ENCODE measurements at places on chromosomes 16 and 17.

- no peak for DNase-seq
These were observed 203.3 kb upstream of the TBX2 start for GRCh38 chr17:61196302-61196704.

- DNase-seq, result no peak
These were observed 294.6 kb downstream of the TMEM114 start for GRCh38 chr16:8295513-8296237.

GRCh38 chr16:55954906-55955305, 79.7 kb upstream of the CES5A start:
- DNase-seq, result no peak

DNA sequence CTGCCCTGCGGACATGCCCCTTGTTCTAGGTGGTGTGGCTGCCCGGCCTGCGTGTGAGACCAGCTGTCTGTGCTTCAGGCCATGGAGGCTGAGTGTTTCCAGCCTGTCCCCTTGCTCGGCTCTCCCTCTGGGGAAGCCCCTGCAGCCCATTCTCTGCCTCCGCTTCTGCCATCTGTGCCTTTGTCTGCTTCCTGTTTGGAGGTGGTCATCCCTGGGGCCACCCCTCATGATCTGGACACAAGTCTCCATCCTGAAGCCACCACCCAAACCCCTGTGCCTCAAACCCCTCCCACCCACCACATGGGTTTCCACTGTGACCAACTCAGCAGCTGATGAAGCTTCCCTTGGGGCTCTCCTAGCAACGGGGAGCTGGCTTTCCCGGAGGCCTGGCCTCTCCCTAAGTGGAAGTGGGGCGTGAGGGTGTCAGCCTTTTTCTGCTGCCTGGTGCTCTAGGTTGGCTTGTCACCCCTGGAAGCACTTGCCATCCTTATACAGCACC, 184.9 kb downstream of the SEC14L1 start:
- no peak for DNase-seq

GRCh38 chr17:80313160-80313829, 52.6 kb downstream of the RNF213 start:
- DNase-seq, result no peak

DNA sequence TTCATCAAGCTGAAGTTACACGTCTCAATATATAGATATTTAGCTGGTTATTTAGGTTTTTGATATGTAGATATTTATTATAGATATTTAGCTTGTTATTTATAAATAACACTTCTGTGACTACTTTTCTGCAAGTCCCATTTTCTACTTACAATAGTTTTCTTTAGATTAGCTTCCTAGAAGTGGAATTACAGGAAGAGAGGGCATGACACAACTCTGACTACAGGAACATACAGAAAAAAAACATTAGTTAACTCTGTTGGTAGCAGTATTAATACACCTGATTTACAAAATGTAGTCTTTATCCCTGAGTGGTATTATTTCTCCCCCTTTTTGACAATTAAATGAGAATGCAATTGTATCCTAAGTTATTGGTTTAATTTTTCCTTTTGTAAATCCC, 21.2 kb upstream of the CCL1 start:
- DNase-seq, result no peak

DNA sequence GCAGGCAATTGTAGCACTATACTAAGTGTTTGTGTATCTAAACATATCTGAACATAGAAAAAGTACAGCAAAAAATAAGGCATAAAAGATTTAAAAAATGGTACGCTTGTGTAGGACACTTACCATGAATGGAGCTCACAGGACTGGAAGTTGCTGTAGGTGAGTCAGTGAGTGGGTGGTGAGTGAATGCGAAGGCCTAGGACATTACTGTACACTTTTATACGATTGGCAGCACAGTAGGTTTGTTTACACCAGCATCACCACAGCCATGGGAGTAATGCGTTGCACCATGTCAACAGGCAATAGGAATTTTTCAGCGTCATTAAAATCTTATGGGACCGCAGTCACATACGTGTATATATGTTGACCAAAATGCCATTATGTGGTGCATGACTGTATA, 45.6 kb downstream of the DNAH9 start:
- no peak for DNase-seq

- DNase-seq, result no peak
These were observed 221.4 kb downstream of the MAF start for GRCh38 chr16:79379095-79379494.

GRCh38 chr16:30401768-30402425, 5.5 kb upstream of the ZNF771 start:
- no peak for DNase-seq

GRCh38 chr16:4796982-4797804, 2.0 kb downstream of the SMIM22 start:
- DNase-seq, result no peak

DNA sequence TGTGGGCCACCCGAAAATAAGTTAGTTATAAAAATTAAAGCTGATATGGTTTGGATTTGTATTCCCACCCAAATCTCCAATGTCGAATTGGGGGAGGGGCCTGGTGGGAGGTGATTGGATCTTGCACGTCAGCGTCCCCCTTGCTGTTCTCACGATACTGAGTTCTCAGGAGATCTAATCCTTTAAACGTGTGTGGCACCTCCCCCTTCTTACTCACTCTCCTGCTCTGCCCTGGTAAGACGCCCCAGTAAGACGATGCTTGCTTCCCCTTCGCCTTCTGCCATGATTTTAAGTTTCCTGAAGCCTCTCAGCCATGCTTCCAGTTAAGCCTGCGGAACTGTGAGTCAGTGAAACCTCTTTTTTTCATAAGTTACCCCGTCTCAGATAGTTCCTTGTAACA, 35.4 kb downstream of the SYCE1L start:
- DNase-seq, result no peak

- DNase-seq, result no peak
These were observed 4.5 kb downstream of the KIF1C start for GRCh38 chr17:5002121-5002788.

DNA sequence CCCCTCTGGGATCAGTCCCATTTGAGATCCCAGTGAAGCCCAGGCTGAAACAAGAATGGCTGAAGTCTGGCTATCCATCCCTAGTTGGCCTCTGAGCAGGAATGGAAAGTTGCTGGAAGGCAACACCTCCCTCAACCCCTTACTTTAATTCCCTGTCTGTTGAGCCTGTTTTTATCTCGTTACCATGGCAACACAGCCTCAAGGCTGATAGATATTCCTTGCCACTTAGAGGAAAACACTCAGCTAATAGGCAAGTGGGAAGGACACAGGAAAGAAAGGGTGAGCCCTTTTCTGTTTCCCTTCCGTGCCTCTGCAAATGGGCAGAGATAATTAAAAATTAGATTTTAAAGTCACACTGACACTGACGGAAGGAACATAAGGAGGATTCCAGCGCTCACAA, 75.5 kb upstream of the CLEC3A start:
- DNase-seq, result no peak

DNA sequence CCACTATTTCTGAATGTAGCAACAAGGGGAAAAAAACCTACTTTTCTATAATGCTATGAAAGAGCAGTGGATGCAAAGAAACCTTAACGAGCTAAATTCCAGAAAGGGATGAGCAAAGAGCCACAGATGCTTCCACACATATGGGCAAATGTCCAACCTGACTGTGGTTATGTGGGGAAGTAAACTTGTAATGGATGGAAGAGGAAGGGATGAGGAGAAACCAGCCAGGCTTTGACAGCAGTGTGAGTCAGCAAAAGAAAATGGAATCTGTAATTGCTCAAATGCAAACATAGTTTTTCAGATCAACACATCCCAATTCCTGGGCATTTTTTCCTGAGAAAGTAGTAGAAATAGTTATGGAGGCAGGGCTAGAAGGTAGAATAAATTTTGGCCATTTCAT, 204.8 kb upstream of the CPHXL start:
- DNase-seq, result no peak

DNA sequence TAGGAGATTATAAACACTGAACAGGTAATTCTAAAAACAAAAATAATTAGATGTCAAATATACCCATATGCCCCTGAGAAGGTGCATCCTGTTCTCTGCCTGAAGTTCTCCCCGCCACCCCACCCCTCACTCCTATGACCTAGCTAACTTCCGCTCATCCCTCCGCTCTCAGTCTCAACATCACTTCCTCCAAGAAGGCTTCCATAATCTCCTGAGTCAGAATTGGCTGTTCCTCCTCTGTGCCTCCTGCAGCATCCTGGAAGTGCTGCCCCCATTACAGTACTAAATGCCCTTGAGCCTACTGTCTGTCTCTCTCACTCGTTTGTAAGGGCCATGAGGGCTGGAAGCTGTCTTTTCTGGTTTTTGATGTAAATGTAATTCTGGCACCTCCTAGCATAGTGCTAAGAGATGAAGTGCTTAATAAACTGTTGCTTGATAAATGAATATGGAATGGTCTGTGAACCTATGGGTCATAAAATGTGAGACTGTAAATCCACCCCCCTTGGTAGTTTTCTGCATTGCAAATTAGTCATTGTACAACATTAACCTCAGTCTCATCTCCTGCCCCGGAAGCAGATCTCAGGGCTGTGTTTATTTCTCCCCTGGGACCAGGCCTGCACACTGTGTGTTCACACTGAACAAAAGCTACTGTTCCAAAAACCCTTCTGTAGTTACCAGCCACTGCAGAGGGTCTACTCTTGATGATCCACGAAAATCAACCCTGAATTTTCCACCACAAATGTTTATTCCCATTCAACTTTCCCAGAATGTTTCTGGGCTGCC, 3.9 kb upstream of the MYO1D start:
- no peak for DNase-seq

DNA sequence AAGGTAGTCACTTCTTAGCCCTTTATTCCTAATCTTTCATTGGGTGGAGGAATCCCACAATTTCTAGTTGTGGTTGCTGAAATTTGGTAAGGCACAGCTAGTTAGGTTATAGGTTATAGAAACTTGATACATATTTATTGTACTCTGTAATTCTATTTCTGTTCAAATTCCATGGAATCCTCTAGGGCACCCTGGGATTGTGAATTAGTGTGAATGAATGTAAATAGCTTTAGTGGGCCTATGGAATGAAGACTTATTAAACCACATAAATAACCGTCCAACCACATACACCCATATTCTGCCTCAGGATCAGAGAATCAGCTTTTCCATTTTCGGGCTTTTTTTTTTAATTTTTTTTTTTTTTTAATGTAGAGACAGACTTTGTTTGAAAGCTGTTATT, 9.2 kb downstream of the TANC2 start:
- DNase-seq, result no peak

DNA sequence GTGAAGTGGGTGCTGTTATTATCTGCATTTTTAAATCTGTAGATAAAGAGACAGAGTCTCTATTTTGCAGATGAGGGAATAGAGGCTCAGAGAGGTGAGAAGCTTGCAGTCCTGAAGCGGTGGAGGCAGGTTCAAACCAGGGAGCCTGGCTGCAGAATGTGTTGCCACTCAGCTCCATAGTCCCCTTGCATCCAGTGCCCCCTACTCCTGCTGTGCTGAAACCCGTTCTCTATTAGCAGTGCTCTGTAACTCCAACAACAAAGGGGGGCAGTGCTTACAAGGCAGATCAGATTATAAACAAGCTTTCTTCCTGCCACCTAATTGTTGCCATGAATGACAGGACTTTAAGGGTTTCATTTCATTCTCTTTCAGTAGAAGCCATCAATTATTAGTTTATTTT, 118.1 kb upstream of the CACNG3 start:
- DNase-seq, result no peak

DNA sequence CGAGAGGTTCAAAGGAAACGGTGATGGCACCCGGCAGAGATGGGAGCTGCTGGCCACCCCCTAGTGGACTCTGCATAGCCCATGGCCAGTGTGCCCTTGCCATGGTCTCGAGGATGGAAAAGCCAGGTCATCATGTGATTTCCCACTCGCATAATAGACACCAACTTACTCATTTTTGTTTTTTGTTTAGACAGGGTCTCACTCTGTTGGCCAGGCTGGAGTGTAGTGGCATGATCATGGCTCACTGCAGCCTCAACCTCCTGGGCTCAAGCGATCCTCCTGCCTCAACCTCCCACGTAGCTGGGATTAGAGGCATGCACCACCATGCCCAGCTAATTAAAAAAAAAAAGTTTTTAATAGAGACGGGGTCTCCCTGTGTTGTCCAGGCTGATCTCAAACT, 27.6 kb downstream of the LDHD start:
- DNase-seq, result no peak

- DNase-seq, result no peak
These were observed 195.2 kb downstream of the RGS9 start for GRCh38 chr17:65332375-65332774.

- DNase-seq, result no peak
These were observed 47.5 kb downstream of the OR1D5 start for GRCh38 chr17:3015890-3016289.

DNA sequence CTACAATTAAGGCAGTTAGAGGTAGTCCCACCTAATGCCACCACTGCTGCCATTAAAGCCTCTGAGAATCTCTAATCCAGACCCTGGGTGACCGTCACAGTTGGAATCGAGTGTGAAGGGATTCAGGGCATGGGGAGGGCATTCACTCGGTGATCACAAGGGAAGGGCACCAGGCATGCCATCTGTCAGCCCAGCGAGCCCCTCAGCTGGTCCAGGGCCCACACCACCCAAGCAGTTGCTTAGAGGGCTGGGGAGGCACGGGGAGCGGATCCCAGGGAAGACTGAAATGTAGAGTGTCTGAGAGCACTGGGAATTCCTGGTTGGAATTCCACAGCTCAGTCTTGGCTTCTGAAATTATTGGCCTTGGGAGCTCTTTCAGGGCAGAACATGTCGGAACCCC, 294.6 kb downstream of the CPPED1 start:
- DNase-seq, result no peak

DNA sequence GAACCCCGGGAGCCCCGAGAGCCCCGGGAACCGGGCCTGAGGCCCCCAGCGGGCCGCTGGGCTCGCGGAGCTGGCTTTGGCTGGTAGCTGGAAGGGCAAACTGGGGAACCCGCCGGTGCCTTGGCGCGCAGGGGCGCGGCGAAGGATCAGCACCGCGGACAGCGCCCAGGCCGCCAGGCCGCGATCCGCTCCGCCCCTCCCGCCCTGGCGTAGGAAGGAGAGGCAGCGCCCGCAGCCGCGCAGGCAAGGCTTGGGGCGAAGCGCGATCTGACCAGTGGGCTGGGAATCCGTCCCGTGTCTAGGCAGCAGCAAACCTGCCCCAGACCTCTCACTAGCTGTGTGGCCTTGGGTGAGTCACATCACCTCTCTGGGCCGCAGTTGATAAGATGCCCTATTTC, 331 bp upstream of the CCDC92B start:
- no peak for DNase-seq

DNA sequence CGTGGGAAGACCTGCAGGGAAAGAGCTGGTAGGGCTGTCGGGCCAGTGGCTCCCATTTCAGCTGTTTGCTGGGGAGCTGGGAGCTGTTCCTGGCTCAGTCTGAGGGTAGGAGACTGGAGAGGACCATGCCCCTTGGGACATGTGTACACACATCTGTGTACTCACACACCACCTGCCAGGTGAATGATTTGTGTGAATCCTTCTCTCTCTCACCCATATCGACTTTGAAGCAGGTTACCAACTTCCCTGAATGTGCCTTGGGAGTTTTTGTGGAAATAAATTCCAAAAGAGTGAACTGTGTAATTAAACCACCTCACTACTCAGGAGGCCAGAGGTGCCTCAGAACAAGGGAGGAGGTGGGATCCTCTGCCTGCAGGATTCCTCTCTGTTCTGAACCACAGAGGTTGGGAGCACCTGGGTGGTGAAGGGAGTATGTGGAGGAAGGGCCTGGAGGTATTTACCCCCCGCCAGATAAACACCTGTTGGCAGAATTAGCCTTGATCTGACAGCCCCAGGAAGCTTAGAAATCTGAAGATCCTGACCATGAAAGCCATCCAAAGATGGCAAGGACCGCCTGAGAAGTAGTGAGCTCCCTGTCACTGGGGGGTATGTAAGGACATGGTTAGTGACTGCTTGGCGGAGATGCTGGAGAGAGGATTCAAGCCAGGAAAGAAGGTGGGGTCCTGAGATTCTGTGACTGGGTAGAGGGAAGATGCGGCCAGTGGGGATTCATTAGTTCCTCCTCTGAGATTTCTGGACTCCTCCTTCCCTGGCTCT, 3.3 kb downstream of the ABCC3 start:
- DNase-seq, result no peak
